ENCODE measurements at places on chromosomes 12 and 14.

DNA sequence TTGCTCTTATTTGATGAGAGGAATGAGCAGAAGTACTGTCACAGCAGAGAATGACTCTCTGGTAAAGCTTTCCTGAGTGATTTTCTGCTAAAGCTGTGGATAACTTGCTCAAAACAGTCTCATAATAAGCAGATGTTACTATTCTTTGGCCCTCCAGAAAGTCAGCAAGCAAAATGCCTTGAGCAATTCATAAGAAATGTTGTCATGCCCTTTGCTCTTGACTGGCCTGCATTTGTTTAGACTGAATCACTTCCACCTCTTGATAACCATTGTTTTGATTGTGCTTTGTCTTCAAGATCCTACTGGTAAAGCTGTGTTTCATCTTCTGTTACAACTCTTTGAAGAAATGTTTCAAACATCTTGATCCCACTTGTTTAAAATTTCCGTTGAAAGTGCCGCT is 457.9 kb upstream of the FOXG1 start:
- no peaks in the 10 kb centered on the region for H3K36me3 ChIP-seq
- H3K4me1 ChIP-seq = no peaks in the 10 kb centered on the region
- H3K27ac ChIP-seq = no peak overlapping the region

- H3K36me3 ChIP-seq = no peaks in the 10 kb centered on the region
- H3K27me3 ChIP-seq = no peaks in the 10 kb centered on the region
- no peak for DNase-seq
- H3K4me3 ChIP-seq = no peak overlapping the region
These were observed 535.7 kb upstream of the FBXO33 start for GRCh38 chr14:39967885-39968284.

DNA sequence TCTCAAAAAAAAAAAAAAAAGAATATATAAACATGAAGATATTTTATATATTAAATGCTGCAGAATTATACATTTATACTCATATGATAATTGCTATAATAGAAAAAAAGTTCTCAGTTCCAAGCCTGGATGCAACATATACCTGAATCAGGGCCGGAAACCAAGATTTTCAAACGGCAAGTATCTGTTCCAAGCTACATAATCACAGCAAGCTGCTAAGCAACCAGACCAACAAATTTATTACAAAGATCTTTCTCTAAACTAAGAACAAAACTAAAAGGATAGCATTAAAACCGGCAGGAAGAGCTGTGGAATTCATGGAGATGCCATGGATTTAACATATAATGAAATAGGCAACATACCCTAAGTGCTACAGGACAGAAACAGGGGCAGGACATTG is 7.1 kb downstream of the RACGAP1 start:
- H3K27me3 ChIP-seq = no peaks in the 10 kb centered on the region
- DNase-seq = no peak
- H3K36me3 ChIP-seq = peaks cover 3% of the 10 kb centered on the region
- H3K4me1 ChIP-seq = no peaks in the 10 kb centered on the region
- H3K27ac ChIP-seq = no peak overlapping the region
- no peak overlapping the region for H3K4me3 ChIP-seq

GRCh38 chr14:85566603-85567002 is 36.7 kb downstream of the FLRT2 start:
- no peaks in the 10 kb centered on the region for H3K36me3 ChIP-seq
- H3K4me3 ChIP-seq = no peak overlapping the region
- no peaks in the 10 kb centered on the region for H3K27me3 ChIP-seq
- no peak for DNase-seq

GRCh38 chr14:53871951-53872350 is 84.7 kb downstream of the BMP4 start:
- no peaks in the 10 kb centered on the region for H3K4me1 ChIP-seq
- H3K27me3 ChIP-seq = no peaks in the 10 kb centered on the region
- H3K36me3 ChIP-seq = no peaks in the 10 kb centered on the region
- no peak overlapping the region for H3K4me3 ChIP-seq
- no peak for DNase-seq

- H3K4me1 ChIP-seq = peaks cover 31% of the 10 kb centered on the region
- DNase-seq = no peak
- no peaks in the 10 kb centered on the region for H3K27me3 ChIP-seq
- no peaks in the 10 kb centered on the region for H3K36me3 ChIP-seq
- no peak overlapping the region for H3K27ac ChIP-seq
These were observed 113.6 kb downstream of the ZFP36L1 start for GRCh38 chr14:68679301-68679700.

GRCh38 chr12:27901959-27902358 is 70.6 kb downstream of the PTHLH start:
- DNase-seq = no peak
- no peaks in the 10 kb centered on the region for H3K36me3 ChIP-seq
- no peaks in the 10 kb centered on the region for H3K4me1 ChIP-seq
- H3K4me3 ChIP-seq = no peak overlapping the region

- peak overlapping the region; percentile 77 for H3K27ac ChIP-seq
These were observed 6.2 kb downstream of the ISCU start for GRCh38 chr12:108568338-108569154.

- H3K4me3 ChIP-seq = no peak overlapping the region
- no peaks in the 10 kb centered on the region for H3K36me3 ChIP-seq
- no peak overlapping the region for H3K27ac ChIP-seq
- H3K27me3 ChIP-seq = no peaks in the 10 kb centered on the region
- H3K4me1 ChIP-seq = no peaks in the 10 kb centered on the region
- no peak for DNase-seq
These were observed 179.2 kb downstream of the BCAT1 start for GRCh38 chr12:24769682-24770081.

GRCh38 chr12:132329036-132329719 is at the start of gene GALNT9:
GALNT9 (minus strand) TSS chr12:132329589; CDS start chr12:132329203, 386 bp downstream.
- peaks cover 16% of the 10 kb centered on the region for H3K27me3 ChIP-seq
- no peak within 1 kb of the TSS for H3K4me3 ChIP-seq
- H3K36me3 ChIP-seq = no peaks in the 10 kb centered on the region
- no peak within 1 kb of the TSS for H3K27ac ChIP-seq
- H3K4me1 ChIP-seq = no peaks in the 10 kb centered on the region

- H3K4me1 ChIP-seq = peaks cover 26% of the 10 kb centered on the region
- no peak overlapping the region for H3K27ac ChIP-seq
- H3K27me3 ChIP-seq = no peaks in the 10 kb centered on the region
- H3K36me3 ChIP-seq = no peaks in the 10 kb centered on the region
These were observed 51.2 kb downstream of the TESPA1 start for GRCh38 chr12:54933376-54933775.

- peaks cover 9% of the 10 kb centered on the region for H3K27me3 ChIP-seq
- H3K27ac ChIP-seq = no peak overlapping the region
- H3K36me3 ChIP-seq = no peaks in the 10 kb centered on the region
- no peak overlapping the region for H3K4me3 ChIP-seq
- no peaks in the 10 kb centered on the region for H3K4me1 ChIP-seq
- DNase-seq = no peak
These were observed 2.2 kb upstream of the DCD start for GRCh38 chr12:54650409-54650808.

GRCh38 chr12:43749016-43749415 is 9.6 kb downstream of the PUS7L start:
- no peak overlapping the region for H3K4me3 ChIP-seq
- peaks cover 4% of the 10 kb centered on the region for H3K36me3 ChIP-seq
- H3K27ac ChIP-seq = no peak overlapping the region
- H3K27me3 ChIP-seq = no peaks in the 10 kb centered on the region
- DNase-seq = no peak

DNA sequence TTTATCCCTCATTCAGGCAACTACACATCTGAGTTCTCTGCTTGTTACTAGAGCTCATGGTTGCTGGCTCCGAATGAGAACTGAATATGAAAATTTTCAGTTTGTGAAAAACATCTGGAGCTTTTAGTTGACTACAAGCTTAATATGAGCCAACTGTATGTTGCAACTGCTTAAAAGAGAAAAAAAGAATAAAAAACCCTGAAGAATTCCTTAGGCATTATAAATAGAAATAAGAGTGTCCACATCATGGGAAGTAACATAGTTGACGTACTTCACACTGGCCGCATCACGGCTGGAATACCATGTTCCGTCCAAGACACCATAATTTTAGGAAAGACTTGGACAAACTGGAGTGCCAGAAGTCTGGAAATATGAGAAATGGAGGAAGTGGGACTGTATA is 57.9 kb downstream of the PDE3A start:
- DNase-seq = no peak
- H3K36me3 ChIP-seq = no peaks in the 10 kb centered on the region
- H3K4me3 ChIP-seq = no peak overlapping the region

DNA sequence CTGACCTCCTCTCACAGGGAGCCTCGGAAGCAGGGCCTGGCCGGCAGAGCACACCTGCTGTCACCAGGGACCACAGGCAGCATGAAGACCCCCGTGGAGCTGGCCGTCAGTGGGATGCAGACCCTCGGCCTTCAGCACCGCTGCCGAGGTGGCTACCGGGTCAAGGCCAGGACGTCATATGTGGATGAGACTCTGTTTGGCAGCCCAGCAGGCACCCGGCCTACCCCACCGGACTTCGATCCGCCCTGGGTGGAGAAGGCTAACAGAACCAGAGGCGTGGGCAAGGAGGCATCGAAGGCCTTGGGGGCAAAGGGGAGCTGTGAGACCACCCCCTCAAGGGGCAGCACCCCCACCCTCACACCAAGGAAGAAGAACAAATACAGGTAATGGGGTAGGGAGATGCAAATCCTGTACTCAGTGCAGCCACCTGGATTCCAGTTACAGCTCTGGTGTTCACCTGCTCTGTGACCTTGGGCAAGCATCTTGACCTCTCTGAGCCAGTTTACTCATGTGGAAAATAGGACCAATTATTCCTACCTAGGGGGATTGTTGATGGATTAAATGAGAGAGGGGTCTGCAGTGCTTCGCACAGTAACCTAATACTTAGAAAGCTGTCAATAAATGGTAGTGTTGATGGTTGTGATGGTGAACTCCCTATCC is 1.3 kb downstream of the RITA1 start:
- peaks cover 10% of the 10 kb centered on the region for H3K36me3 ChIP-seq
- no peak for DNase-seq
- peaks cover 16% of the 10 kb centered on the region for H3K4me1 ChIP-seq
- H3K27ac ChIP-seq = no peak overlapping the region

DNA sequence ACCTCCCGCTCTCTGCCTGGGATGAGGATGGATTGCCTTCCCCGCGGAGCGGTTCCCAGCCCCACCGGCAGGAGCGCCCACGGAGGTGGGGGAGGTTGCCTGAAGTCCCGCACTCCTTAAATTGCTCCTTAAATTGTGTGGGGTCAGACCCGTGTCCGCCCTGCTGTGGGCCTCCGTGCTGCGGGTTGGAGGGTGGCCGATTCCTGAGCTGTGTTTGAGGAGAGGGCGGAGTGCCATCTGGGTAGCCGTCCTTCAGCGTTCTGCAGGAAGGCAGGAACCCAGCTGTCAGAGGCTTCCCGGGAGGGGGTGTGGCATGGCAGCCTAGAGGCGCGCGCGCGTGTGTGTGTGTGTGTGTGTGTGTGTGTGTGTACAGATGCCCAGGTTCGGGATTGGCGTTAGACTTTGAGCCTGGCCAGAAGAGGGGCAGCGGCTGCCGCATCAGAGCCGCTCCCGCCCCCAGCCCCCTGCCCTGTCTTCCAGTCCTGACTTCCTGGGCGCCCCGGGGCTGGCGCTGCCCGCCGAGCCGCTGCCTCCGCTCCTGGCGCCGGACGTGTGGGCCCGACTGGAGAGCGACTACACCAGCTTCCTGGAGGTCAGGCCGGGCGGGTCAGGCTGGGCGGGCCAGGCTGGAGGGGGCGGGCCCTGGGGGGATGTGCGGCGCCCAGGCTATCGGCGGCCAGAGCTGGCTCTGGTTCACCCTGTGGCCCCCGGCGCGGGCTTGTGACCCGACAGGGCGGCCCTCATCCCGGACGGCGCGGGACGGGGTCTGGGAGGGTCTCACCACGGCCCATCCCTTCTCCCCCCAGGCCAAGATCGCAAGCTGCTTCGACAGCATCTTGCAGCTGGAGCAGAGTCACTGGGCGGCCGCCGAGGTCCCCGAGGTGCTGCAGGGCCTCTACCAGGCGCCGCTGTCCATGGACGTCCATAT is 9.2 kb downstream of the EXOC3L4 start:
- DNase-seq = no peak
- no peak overlapping the region for H3K27ac ChIP-seq
- peaks cover 9% of the 10 kb centered on the region for H3K4me1 ChIP-seq

GRCh38 chr12:104568935-104569334 is 112.2 kb downstream of the CHST11 start:
- H3K4me1 ChIP-seq = peaks cover 18% of the 10 kb centered on the region
- H3K36me3 ChIP-seq = peaks cover 3% of the 10 kb centered on the region
- H3K27me3 ChIP-seq = no peaks in the 10 kb centered on the region

- H3K27ac ChIP-seq = no peak overlapping the region
- H3K36me3 ChIP-seq = no peaks in the 10 kb centered on the region
- H3K4me1 ChIP-seq = no peaks in the 10 kb centered on the region
- H3K27me3 ChIP-seq = no peaks in the 10 kb centered on the region
- H3K4me3 ChIP-seq = no peak overlapping the region
- peak; percentile 7 for DNase-seq
These were observed 95.2 kb upstream of the PCED1B start for GRCh38 chr12:46983959-46984841.

DNA sequence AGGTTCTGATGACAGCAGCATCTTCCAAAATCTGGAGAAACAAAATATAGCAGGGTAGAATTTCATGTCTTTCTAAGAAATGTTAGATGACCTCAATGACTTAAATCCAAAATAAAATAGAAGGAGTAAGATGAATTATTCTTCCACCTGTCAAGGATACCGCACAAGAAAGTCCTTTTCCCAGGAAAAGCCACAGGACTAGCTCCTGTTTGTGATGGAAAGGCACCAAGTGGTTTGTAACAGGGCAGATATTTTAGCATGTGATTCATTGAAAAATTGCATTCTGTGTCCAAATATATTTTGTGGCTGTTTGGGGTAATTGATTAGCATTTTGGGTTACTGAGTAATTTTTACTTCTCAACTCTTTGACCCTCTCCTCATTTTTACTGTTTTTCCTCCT is 2.7 kb downstream of the CD163L1 start:
- H3K36me3 ChIP-seq = no peaks in the 10 kb centered on the region
- no peaks in the 10 kb centered on the region for H3K4me1 ChIP-seq
- DNase-seq = no peak
- no peak overlapping the region for H3K4me3 ChIP-seq
- no peaks in the 10 kb centered on the region for H3K27me3 ChIP-seq
- H3K27ac ChIP-seq = no peak overlapping the region

DNA sequence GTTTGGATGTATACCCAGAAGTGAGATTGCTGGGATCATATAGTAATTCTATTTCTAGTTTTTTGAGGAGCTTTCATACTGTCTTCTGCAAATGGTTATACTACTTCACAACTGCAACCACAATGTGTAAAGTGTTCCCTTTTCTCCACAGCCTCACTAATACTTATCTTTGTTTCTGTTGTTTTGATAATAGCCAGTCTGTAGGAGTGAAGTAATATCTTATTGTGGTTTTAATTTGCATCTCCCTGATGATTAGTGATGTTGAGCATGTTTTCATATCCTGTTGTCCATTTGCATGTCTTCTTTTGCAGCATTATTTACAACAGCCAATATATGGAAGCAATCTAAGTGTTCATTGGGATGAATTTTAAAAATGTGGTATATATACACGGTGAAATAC is 29.9 kb downstream of the GABARAPL1 start:
- H3K36me3 ChIP-seq = no peaks in the 10 kb centered on the region
- DNase-seq = no peak
- no peaks in the 10 kb centered on the region for H3K27me3 ChIP-seq
- no peak overlapping the region for H3K4me3 ChIP-seq
- no peaks in the 10 kb centered on the region for H3K4me1 ChIP-seq
- no peak overlapping the region for H3K27ac ChIP-seq
